ENCODE measurements at places on chromosomes 2 and 18. TPM values are rescaled to one million over a fixed set of nuclear protein-coding genes. Genes with fewer than 3 reads are reported as not detected.

- H3K27me3 ChIP-seq = no peaks in the 10 kb centered on the region
- H3K36me3 ChIP-seq = peaks cover 10% of the 10 kb centered on the region
- no peak overlapping the region for H3K4me3 ChIP-seq
- no peak overlapping the region for H3K27ac ChIP-seq
- no peak for DNase-seq
Measured at GRCh38 chr2:241617431-241618154, 19.4 kb downstream of the THAP4 start.

Gene CNGA3
- not detected for total RNA-seq

Gene CEP192
- total RNA-seq = 29.0 TPM

DNA sequence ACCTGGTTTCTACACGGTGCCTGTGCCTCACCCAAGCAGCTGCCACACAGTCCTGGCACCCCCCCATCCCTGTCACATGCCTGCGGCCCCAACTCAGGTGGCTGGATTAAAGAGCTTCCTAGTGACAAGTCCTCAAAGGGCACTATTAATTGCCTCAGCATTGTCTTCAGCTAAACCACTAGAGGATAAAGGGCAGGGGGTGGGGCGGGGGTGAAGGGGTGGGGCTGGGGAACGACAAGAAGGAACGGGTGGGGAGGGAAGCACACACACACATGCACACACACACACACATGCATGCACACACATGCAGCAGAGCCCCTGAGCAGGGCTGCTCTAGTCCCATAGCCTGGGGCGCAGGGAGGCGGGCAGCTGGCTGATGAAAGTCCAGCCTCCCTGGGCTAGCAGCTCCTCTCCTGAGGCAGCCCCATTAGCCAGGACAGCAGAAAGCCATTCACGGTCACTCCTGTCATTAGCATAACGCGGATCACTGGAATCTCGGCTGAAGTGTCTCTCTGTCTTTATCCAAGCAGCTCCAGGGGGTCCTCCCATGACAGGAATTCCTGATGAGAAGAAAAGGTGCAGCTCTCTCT lies 7.4 kb upstream of the TEX261 start:
- H3K27me3 ChIP-seq = peaks cover 5% of the 10 kb centered on the region
- no peaks in the 10 kb centered on the region for H3K36me3 ChIP-seq
- no peak overlapping the region for H3K27ac ChIP-seq
- no peak for DNase-seq
- H3K4me3 ChIP-seq = no peak overlapping the region

DNA sequence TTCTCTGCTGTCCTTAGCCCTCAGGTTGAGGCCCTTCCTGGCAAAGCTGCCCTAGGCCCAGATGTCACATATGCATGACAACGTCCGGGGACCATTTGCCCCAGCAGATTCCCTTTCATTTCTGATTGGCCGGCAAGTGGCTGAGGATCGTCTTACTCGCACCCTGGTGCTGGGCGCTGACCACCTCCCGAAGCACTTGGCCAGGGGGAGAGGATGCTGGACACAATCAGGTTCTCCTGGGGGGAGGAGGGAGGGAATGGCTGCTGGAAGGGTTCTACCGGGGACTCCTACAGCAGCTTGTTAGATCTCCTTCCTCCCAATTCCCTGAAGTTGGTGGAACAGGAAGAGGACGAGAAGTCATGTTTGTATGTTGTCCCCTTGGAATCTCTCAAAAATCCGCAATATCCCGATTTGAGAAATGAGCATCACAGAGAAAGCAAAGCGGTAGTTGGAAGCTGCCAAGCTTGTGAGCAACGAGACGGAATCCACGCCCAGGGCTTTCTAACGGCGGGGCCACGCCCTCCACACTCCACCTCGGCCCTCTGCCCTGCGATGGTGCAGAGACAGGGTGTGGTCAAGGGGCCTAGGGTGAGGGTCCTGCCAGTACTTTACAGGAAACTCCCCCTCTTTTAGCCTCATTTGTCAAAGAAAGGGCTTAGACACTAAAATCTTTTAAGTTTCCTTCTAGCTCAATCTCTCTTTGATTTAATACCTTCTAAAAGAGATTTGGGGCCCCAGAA lies 61.8 kb upstream of the YWHAQ start:
- H3K4me1 ChIP-seq = no peaks in the 10 kb centered on the region
- H3K27me3 ChIP-seq = peaks cover 5% of the 10 kb centered on the region
- H3K4me3 ChIP-seq = no peak overlapping the region
- DNase-seq = no peak

DNA sequence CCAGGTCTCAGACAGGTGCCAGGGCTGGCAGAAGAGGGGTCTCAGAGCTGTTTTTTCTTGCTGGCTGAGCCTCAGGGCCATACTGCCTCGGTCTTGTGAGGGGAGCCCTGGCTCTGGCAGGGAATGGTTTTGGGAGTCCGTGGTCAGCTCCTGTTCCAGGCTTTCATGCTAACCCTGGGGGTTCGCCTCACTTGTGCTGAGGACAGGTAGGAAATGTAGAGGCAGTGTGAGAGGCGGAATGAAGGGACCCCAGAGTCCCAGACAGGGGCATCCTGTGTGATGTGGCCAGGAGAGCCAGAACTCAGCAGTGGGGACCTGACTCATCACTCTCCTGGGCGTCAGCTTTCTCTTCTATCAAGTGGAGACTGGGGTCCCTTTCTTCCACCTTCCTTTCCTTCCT lies 5.7 kb upstream of the CELF4 start:
- H3K4me1 ChIP-seq = peaks cover 1% of the 10 kb centered on the region
- DNase-seq = no peak
- H3K4me3 ChIP-seq = no peak overlapping the region
- no peaks in the 10 kb centered on the region for H3K36me3 ChIP-seq

Gene FRZB
- total RNA-seq = 0.28 TPM

GRCh38 chr2:173962031-173962430 lies 3.1 kb downstream of the SP3 start:
- no peaks in the 10 kb centered on the region for H3K27me3 ChIP-seq
- peak; percentile 38 for DNase-seq
- H3K4me3 ChIP-seq = peak overlapping the region; percentile 92
- H3K4me1 ChIP-seq = peaks cover 7% of the 10 kb centered on the region

Gene DUSP2
- 1.8 TPM for total RNA-seq

DNA sequence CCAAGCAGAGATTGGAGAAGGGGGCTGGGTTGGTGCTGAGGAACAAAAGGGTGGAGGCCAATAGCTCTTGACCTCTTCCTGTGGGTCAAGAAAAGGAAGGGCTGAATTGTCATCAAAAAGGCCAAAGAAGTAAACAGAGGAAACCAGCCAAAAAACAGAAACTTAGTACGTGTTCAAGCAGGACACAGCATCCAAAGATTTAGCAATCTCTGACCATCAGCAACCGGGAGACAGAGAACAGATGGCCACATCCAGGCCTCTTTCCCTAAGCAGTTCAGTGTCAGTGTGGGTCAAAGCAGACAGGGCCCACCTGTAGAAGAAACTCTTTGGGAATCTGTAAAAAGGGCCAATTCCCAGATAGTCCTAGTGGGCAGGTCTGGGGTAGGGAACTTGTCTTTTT lies 2.9 kb downstream of the DNPEP start:
- peaks cover 28% of the 10 kb centered on the region for H3K4me1 ChIP-seq
- H3K36me3 ChIP-seq = peaks cover 50% of the 10 kb centered on the region
- H3K27ac ChIP-seq = peak overlapping the region; percentile 85
- no peak overlapping the region for H3K4me3 ChIP-seq

Gene SLC19A3
- not detected for total RNA-seq

GRCh38 chr2:151280271-151280670 lies 9.2 kb downstream of the NMI start:
- H3K36me3 ChIP-seq = peaks cover 5% of the 10 kb centered on the region
- H3K4me1 ChIP-seq = peaks cover 1% of the 10 kb centered on the region
- H3K27ac ChIP-seq = no peak overlapping the region
- peak; percentile 82 for DNase-seq
- no peak overlapping the region for H3K4me3 ChIP-seq
- no peaks in the 10 kb centered on the region for H3K27me3 ChIP-seq

Gene TMEFF2
- total RNA-seq = 1.4 TPM

DNA sequence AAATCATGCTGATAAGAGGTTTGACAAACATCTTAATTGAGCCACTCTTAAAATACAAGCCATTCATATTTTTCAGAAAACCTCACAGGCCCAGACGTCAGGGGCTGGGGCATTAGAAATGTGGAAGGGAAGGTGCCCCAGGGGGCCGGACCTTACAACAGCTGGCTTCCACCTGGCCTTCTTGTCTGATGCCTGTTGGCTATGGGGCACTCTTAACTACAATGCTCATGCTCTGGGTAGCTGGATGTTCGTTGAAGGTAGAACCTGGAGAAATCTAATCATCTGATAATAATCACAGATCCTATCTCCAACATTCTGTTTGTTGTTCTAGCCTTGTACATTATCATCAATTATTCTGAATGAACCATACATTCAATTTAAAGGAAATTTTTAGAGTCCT lies 156.9 kb upstream of the SOX11 start:
- no peak overlapping the region for H3K27ac ChIP-seq
- H3K4me1 ChIP-seq = no peaks in the 10 kb centered on the region
- DNase-seq = no peak
- H3K27me3 ChIP-seq = no peaks in the 10 kb centered on the region
- H3K36me3 ChIP-seq = no peaks in the 10 kb centered on the region

- peaks cover 11% of the 10 kb centered on the region for H3K36me3 ChIP-seq
- H3K27me3 ChIP-seq = no peaks in the 10 kb centered on the region
- H3K27ac ChIP-seq = no peak overlapping the region
- H3K4me3 ChIP-seq = no peak overlapping the region
Measured at GRCh38 chr2:230434677-230435324, 18.8 kb downstream of the SP100 start.

Gene ACTG2
- total RNA-seq = 349 TPM

- no peak for DNase-seq
- H3K27me3 ChIP-seq = no peaks in the 10 kb centered on the region
- 0 out of 2 replicates have a peak, but pooled peaks cover 2% of the 10 kb centered on the region for H3K4me1 ChIP-seq
- no peak overlapping the region for H3K27ac ChIP-seq
- no peak overlapping the region for H3K4me3 ChIP-seq
- H3K36me3 ChIP-seq = no peaks in the 10 kb centered on the region
Measured at GRCh38 chr2:231722721-231723307, 14.5 kb downstream of the PTMA start.

Gene PIGN
- total RNA-seq = 17.9 TPM

Gene KIAA2012
- under 0.01 TPM for total RNA-seq

Gene LCLAT1
- 11.5 TPM for total RNA-seq

GRCh38 chr2:190634381-190634780 lies 14.5 kb upstream of the NAB1 start:
- no peaks in the 10 kb centered on the region for H3K27me3 ChIP-seq
- no peak overlapping the region for H3K27ac ChIP-seq
- no peak overlapping the region for H3K4me3 ChIP-seq
- peaks cover 7% of the 10 kb centered on the region for H3K4me1 ChIP-seq
- peak; percentile 43 for DNase-seq

Gene DNER
- total RNA-seq = under 0.01 TPM

- peaks cover 6% of the 10 kb centered on the region for H3K36me3 ChIP-seq
- peaks cover 66% of the 10 kb centered on the region for H3K27me3 ChIP-seq
- H3K4me3 ChIP-seq = peak overlapping the region; percentile 61
- peaks cover 5% of the 10 kb centered on the region for H3K4me1 ChIP-seq
- H3K27ac ChIP-seq = no peak overlapping the region
Measured at GRCh38 chr2:63049211-63049969, 1.2 kb upstream of the OTX1 start.

Gene GRB14
- not detected for total RNA-seq

- peaks cover 4% of the 10 kb centered on the region for H3K27me3 ChIP-seq
- no peak overlapping the region for H3K27ac ChIP-seq
- no peak overlapping the region for H3K4me3 ChIP-seq
- H3K36me3 ChIP-seq = no peaks in the 10 kb centered on the region
- DNase-seq = no peak
- peaks cover 2% of the 10 kb centered on the region for H3K4me1 ChIP-seq
Measured at GRCh38 chr18:11487390-11487789, 122.0 kb upstream of the SLC35G4 start.

Gene B3GNT7
- total RNA-seq = under 0.01 TPM

DNA sequence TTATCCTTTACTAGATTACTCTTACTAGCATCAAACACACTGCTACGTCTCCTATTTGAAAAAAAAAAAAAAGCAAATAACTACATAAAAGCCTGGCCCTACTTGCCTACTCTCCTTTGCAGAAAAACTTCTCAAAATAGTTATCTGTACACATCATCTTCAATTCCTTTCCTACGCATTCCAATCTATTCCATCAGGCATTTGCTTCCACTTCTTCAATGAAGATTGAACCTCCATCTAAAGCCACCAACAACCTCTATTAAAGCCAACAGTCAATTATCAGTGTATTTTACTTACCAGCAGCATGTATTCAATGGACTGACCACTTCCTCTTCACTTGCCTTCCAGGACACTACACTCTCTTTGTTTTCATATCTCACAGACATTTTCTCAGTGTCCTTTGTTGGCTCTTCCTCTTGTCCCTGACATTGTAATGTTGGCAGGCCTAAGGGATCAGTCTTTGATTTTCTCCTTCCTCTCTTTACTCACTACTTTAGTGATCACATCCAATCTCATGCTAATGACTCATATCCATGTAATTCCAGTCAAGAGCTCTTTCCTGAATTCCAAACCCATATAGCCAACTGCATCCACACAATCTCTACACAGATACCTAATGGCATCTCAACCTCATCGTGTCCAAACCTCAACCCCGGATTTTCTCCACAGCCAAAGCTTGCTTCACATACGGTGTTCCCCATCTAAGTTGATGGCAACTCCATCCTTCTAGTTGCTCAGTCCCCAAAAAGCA lies 131.3 kb downstream of the CCDC148 start:
- peak; percentile 29 for DNase-seq
- H3K27me3 ChIP-seq = no peaks in the 10 kb centered on the region
- no peaks in the 10 kb centered on the region for H3K4me1 ChIP-seq
- H3K27ac ChIP-seq = no peak overlapping the region
- H3K4me3 ChIP-seq = no peak overlapping the region

GRCh38 chr2:136407952-136408318 lies 290.0 kb upstream of the CXCR4 start:
- no peaks in the 10 kb centered on the region for H3K27me3 ChIP-seq
- H3K4me3 ChIP-seq = no peak overlapping the region

DNA sequence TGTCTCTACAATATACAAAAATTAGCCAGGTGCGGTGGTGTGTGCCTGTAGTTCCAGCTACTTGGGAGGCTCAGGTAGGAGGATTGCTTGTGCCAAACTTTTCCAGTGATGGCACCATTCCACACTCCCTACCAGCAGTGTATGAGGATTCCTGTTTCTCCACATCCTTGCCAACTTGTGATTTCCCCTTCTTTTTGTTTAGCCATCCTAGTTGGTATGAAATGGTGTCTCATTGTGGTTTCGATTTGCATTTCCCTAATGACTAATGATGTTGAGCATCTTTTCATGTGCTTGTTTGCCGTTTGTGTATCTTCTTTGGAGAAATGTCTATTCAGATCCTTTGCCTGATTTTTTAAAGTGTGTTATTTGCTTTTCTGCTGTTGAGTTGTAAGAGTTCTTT lies 41.0 kb downstream of the EPB41L5 start:
- peaks cover 2% of the 10 kb centered on the region for H3K4me1 ChIP-seq
- 0 out of 2 replicates have a peak, but pooled peaks cover 1% of the 10 kb centered on the region for H3K36me3 ChIP-seq
- DNase-seq = peak; percentile 21
- no peak overlapping the region for H3K27ac ChIP-seq
- H3K27me3 ChIP-seq = no peaks in the 10 kb centered on the region

DNA sequence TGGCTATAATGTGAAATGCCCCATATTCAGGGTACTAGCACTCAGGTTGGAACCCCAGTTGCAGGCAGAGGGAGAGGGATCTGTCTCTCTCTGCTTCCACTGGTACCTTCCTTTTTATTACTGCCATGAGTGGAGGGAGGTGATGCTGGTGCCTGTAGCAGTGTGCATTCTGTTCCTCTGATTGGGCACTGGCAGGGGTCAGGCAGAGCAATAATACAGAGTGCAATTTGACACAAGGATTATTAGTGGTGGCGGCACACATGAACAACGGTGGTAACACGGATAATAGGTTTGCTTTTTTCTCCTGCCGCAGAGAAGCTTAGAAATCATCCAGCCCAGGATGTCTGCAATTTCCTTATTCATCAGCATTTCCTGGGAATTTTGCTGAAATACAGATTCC lies 525.7 kb downstream of the SLC4A3 start:
- no peak overlapping the region for H3K4me3 ChIP-seq
- DNase-seq = no peak
- no peaks in the 10 kb centered on the region for H3K36me3 ChIP-seq
- no peaks in the 10 kb centered on the region for H3K27me3 ChIP-seq
- H3K27ac ChIP-seq = no peak overlapping the region

Data from IMR-90 (cell line).